ENCODE measurements at places on chromosomes 7 and 10.
A peak's percentile ranks its signal among the peaks of the same experiment; 100 is the strongest.

DNA sequence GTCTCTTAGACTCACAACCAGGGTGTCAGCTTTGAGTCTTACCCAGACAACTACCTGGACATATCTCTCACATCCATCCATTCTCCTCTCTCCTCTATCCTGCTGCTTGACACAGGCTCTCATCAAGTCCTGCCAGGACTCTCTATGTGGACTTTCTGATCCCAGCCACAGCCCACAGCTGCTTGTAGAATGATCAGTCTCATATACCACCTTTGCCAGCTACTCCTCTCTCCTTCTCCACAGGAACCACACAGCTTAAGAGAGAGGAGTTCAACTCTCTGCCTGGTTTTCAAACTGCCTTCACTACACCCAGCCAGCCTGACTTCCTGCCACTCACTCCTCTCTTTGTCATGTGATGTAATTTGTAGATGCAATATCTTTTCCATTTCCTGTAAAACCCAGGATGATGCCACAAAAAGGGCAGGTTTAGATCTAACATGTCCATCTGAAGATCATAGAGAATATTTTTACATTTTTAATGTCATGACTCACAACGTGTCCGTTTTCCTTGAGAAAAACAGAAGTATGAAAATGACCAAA is 154.0 kb downstream of the RAB11FIP2 start:
- DNase-seq: no peak

DNA sequence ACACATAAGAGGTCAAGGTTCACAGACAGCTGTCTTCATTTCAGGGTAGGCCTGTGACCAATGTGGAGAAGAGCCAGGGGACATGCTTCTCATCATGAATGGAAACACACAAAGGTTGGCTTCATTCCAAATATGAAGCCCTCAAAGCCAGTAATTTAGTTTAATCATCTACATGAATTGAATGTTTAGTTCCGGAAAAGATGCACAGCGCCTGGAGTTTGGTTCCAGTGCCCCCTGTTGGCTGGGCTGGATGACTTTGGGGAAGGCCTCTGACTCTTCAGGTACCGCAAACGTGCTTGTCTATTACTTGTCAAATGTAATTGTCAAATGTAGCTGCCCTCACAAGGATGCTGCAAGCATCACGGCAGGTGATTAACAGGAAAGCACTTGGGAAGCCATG is 130.7 kb downstream of the ADRA2A start:
- no peak for DNase-seq

DNA sequence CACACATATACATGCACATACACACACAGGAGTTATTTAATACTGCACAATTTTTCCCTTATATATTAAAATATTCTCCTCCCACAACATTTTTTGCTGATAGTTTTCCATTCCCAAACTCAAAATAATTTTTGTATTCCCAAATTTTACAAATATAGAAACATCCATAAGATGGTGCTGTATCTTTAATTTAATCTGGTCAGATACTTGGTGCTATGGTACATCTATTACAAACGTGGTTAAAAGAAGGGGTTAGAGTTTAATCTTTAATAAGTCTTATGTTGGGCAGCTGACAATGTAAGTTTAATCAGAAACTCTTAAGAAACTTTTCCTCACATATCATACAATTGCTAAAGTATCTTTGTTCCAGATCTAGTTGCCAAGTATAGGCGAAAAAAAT is 10.2 kb upstream of the CADPS2 start:
- DNase-seq: no peak

DNA sequence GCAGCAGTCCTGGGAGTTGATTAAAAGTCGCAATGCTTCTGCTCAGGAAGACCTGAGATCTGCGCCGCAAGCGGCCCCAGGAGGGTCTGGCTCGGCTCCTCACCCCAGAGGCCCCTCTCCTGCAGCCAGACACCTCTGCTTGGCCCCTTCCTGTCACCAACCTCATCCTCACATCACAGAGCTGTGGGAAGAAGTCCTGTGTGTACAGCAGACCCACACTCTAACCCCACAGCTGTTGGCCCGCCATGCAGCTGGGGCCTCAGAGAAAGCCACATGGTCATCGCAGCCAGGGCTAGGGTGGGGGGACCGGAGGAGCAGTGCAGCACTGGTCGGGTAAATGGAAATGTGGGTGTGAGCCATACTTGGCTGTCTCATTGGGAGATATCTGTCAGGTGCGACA is 97.7 kb downstream of the RGS10 start:
- no peak for DNase-seq

- no peak for DNase-seq
Measured at GRCh38 chr7:87580636-87581035, 20.0 kb downstream of the ABCB1 start.

- DNase-seq: peak; percentile 65
Measured at GRCh38 chr10:12264204-12264940, 68.4 kb downstream of the CDC123 start.

DNA sequence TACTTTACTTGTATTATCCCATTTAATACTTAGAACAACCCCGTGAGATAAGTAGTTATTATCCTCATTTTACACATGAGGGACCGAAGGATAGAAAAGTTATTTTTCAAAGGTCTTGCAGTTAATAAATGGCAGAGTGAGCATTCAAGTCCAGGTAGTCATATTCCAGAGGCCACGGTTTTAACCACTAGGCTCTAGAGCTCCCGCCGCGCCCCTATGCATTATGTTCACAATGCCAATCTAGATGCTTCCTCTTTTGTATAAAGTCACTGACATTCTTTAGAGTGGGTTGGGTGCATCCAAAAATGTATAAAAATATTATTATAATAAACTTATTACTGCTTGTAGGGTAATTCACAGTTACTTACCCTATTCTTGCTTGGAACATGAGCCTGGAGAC is 11.4 kb upstream of the CFAP69 start:
- DNase-seq: no peak

DNA sequence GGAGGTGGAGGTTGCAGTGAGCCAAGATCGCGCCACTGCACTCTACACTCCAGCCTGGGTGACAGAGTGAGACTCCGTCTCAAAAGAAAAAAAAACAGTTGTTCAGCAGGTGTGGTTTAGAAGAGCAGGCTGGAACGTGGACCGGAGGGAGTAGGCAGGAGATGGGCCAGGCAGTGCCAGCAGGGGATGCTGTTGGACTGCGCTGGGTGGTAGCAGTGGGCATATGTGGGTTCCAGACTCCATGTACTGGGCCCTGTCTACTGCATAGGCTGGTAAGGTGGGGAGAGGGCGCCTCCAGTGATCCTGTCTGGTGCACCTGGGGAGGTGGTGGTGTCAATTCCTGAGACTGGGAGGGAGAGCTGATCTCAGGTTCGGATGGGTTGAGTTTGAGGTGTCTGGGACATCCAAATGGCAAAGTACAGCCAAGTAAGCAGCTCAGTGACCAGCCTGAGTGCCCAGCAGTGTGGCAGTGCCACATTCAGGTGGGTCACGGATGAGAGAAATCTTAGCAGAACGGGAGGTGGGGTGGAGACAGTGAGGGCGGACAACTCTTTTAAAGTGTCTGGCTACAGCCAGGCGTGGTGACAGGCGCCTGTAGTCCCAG is 25.9 kb downstream of the SFXN4 start:
- peak; percentile 43 for DNase-seq

- DNase-seq: no peak
Measured at GRCh38 chr7:94325122-94325475, 69.6 kb upstream of the COL1A2 start.

- no peak for DNase-seq
Measured at GRCh38 chr10:124164264-124164663, 70.9 kb upstream of the CHST15 start.

- no peak for DNase-seq
Measured at GRCh38 chr10:62852961-62853702, 37.0 kb upstream of the EGR2 start.

GRCh38 chr7:108094933-108095710 is 35.0 kb downstream of the LAMB4 start:
- no peak for DNase-seq

DNA sequence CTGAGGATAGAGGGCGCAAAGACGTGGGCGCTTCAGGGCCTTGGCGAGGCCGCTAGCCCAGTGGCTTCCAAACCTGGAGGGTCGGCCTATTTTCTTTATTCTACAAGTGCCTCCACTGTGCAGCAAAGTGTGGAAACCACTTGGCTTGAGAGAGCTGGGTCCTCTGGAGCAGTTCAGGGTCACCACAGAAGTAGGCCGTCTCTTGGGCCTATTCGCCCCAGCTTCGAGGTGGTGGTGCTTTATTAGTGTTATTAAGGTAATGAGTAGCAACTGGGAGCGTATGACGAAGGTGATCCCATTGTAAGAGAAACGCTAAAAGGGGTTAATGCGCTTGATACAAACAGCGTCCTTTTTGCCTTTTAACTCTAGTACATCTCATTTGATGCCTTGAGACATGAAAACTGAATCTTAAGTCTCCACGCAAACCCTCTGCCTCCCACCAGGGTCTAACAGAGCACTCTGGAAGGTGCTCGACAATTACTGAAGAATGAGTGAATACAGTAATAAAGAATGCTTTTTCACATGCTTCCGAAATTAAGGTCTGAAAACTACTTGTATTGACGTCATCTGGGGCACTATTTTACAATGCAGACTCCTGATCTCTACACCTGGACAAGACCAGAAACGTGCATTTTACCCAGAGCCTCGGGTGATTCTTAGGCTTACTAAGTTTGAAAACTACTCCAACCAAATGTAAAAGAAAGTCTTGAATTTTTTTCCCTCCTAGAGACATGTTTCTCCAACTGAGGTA is 647 bp upstream of the GSAP start:
- DNase-seq: no peak

- DNase-seq: peak; percentile 51
Measured at GRCh38 chr10:127563718-127564553, 14.8 kb downstream of the NPS start.

GRCh38 chr7:73555411-73555982 is 2.0 kb downstream of the BCL7B start:
- no peak for DNase-seq

- no peak for DNase-seq
Measured at GRCh38 chr10:17662193-17663138, 18.5 kb downstream of the STAM start.

- DNase-seq: peak; percentile 57
Measured at GRCh38 chr10:79981450-79982361, 32.8 kb upstream of the SFTPD start.

DNA sequence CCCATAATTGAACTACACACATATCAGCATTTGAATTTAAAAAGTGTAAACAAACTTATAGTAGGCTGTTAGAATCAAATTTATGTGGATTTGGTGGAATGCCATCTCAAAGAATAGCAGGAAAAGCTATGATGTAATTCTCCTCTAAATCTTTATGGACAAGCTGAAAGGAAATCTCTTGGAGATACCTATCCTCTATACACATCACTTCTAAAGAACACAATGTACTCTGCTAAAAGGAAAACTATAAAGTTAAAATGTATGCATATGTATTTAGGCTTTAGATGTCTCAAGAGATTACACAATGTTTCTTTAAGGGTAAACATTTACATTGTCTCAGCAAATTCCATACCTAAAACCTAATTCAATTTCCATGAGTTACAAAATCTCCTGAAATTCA is 323.3 kb downstream of the CRPPA start:
- DNase-seq: no peak

DNA sequence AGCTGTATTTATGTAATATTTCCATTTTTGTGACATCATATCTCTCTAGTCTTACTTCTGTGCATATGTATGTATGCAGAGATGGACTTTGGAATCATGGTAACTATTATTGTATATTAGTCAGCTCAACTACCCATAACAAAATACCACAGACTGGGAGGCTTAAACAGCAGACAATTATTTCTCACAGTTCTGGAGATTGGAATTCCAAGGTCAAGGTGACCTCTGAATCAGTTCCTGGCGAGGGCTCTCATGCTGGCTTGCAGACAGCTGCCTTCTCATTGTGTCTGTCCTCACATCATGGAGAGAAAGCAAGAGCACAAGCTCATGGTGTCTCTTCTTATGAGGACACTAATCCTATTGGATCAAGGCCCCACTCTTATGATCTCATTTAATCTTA is 79.1 kb downstream of the RAMP3 start:
- DNase-seq: no peak

DNA sequence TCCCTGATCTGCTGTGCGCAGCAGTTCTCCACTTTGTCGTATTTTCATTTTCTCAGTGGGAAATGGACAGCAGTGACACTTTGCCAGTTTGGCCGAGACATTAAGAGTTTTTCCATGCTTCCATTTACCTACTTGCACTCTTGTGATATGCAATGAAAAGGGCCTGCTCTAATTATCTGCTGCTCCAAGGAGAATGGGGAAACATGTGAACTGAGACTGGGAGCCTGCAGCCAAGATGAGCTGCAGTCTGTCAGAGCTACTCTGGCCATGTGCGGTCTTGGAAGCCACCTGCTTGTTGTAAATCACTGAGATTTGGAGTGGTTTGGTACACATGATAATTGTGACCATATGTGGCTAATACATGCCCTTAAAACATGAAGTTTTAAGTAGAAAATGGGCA is 586.6 kb upstream of the POT1 start:
- DNase-seq: no peak

DNA sequence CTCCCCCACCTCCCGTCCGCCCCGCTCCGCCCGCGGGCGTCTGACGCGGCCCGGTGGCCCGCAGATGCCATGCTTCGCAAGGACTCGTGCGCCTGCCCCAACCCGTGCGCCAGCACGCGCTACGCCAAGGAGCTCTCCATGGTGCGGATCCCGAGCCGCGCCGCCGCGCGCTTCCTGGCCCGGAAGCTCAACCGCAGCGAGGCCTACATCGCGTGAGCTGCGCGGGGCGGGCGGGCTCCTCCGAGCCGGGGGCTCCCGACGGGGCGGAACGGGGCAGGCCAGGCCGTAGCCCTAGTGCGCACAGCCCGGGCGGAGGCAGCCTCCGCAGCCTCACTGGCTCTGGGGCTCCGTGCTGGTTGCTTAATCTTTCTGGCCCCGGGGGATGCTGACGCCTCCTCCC is 2.8 kb downstream of the ASIC3 start:
- no peak for DNase-seq

GRCh38 chr7:48337012-48337621 is 165.9 kb downstream of the ABCA13 start:
- DNase-seq: peak; percentile 39

GRCh38 chr7:71769326-71769725 is 637.4 kb downstream of the GALNT17 start:
- DNase-seq: no peak

DNA sequence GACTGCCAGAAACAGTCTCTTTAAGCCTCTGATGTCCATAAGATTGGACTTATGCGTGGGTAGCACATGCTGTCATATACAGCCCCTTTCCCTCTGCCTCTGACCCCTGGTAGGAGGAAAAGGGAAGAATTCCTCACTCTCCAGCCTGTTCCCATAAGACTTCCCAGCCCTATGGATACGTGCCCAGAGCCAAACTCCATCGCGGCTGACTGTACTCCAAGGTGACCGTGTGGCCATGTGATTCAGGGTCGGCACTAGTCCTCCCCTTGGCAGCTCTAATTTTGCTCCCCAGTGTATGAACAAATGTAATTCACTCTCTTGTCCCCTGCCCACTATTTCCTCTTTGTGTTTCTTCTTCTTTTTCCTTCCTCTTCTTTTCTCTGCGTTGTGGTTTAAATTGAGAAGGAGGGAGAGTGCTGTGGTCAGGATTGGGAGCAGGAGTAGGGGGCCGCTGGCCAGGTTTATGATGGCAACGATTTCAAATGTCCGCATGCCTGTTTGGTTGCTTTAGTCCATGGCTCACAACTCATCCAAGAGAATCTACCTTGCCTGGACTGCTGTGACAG is 43.8 kb downstream of the PRLHR start:
- DNase-seq: no peak

- DNase-seq: no peak
Measured at GRCh38 chr7:134714470-134715205, 64.8 kb upstream of the CALD1 start.
